Activated CD4-positive, alpha-beta memory T cell treated with anti-CD3 and anti-CD28 coated beads for 36 hours (primary cell): ENCODE measurements at places on chromosomes 7 and 10.

GRCh38 chr10:100670828-100671479 is 74.4 kb upstream of the PAX2 start:
- DNase-seq, result peak; percentile 75

- no peak for DNase-seq
Observed at GRCh38 chr10:13862546-13863233, 275.9 kb downstream of the PRPF18 start.

- no peak for DNase-seq
Observed at GRCh38 chr10:98423691-98424120, 8.7 kb upstream of the PYROXD2 start.

- no peak for DNase-seq
Observed at GRCh38 chr10:44890696-44891563, 20.2 kb upstream of the TMEM72 start.

DNA sequence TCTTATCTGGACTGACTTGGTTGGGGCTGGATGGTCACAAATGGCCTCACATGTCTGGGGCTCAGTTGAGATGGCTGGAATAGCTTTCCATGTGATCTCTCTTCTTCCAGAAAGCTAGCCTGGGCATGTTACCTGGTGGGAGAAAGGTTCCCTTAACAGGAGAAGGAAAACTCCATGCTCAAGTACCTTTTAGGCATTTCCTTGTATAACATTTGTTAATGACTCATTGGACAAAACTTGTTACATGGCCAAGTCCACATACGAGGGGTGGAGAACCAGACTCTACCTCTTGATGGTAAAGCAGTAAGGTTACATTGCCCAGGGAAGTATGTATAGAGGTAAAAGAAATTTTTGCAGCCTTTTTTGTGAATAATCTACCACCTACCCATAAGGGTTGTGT is 826.4 kb downstream of the LRMDA start:
- no peak for DNase-seq

DNA sequence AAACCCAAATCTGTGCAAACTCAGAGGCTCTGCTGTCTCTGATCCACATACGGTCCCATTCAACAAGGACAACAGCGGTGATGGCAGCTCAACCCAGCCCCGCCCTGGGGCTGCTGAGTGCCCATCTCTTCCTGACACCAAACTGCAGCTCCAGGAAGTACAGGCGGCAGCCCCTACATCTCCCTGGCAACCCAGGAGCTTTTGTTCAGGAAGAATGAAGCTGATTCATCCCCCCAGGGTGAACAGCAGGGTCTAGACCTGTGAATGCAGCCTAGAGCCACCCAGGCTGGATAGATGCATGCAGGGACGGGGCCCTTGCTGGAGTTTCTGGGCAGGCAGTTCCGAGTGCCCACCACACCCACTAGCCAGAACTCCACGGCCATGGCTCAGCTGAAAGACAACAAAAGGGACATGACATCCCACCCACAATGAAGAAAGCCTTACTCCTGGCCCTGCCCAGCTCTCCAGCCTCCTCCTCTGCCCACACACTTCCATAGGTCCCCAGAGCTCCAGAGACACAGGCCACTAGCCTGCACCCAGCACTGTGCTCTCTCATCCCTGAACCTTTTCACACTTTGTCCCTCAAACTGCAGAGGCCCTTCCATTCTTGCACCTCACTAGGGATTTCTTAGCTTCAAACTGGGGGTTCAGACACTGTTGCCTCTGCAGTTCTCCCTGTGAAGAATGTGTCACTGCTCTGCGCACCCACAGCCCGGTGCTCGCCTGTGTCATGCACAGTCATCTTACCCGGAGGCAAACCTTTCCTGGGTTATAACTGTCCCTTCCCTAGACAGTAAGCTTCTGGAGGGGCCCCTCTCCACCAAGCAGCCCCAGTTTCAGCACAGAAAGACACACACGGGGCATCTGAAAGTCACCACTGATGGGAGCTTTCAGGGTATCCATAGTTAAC is 99.1 kb downstream of the GRID1 start:
- DNase-seq, result no peak

GRCh38 chr7:34823650-34824258 is 165.7 kb downstream of the NPSR1 start:
- peak; percentile 68 for DNase-seq

DNA sequence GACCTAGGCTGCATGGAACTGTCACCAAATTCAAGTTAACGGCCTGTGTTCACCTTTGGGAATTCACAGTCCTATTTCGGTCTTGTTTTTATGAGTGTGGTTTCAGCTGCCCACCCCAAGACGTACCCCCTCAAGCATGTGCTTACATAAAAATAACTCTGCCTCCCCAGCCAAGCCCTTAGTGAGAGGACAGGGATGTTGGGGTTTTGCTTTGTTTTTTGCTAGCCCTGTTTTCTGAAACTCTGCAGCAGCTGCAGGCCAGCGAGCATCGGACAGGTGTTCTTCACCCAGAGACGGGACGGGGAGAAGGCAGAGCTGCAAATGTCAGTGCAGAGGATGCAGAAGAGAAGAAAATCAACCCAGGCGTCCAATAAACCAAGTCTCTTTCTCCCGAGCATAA is 13.5 kb downstream of the CHST15 start:
- no peak for DNase-seq

- DNase-seq, result no peak
Observed at GRCh38 chr7:140165422-140165821, 11.4 kb downstream of the KDM7A start.

DNA sequence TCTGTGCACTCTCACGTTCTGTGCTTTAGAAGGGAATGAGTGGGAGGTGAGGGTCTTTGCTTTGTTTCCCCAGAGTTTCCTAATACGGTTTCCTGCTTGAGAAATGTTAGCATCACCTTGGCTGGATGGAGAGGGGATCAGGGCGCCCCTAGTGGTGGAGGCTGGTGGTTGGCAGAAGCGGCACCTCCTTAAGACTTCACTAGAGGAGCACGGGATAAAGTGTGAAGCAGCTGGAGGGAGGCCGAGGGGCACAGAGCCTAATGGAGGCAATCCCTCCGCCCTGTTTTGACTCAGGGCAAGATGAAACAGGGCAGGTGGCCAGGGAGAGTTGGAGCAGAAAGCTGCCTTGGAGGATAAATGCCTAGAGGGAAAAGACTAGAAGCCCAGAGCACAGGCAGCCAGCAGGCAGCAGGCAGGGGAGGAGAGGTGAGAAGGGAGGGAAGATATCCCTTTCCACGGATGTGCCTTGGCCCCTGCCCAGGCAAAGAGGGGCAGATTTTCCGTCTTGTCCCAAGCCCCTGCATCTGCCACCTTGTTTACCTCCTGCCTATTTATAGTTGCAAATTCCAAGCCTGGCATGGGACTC is 56.0 kb upstream of the BTRC start:
- peak; percentile 84 for DNase-seq

DNA sequence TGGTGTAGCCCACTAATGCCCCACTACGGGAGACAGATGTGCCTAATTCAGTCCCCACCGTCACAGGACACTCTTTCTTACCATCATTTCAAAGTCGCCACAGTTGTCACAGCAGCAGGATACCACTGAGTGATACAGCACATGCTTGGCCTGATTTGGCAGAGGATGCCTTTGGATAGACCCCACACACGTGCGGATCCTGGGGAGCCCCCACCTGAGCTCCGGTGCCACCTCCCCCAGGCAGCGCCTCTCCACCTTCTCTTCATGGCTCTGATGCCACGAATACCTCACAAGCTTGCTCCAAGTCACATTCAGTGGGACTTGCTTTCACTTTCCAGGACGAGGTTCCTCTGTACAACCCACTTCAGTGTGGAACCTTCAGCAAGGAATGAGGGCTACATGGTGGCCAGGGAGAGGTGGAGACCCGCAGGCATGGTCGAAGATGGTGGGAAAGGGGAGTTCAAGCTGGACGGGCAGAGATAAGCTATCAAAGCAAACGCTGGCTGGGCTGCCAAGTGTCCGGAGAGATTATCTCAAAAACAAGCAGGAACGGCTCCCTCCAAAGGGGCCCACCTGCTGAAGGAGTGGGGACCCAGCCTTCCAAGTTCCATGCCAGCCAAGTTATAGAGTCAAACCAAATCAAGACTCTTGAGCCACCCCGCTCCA is 107.4 kb downstream of the ZRANB1 start:
- no peak for DNase-seq

DNA sequence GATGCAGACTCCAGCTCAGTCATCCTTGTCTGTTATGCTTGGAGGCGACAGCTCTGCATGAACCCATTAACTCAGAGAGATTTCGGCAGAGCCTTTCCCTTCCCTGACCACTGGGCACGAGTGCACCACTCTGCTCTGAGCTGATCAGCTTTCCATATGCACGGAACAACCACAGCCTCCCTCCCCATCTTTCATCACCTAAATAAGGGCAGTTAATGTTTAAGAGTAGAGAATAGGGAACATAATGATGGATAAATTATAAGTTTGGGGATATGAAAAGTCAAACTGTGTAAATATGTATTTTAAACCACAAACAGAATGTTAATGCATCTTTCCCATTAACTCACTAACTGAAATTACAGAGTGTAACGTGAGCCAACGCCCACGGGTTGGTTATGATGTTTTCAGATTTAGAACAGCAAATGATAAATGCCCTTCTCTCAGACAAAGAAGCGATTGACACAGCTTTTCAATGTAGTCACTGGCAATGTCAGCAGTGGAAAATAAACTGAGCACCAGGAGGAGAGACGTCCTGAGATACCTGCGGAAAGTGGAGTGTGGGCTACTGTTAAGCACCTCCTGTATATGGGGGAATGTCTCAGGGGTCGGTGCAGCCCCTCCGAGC is 658.2 kb downstream of the LRMDA start:
- no peak for DNase-seq

GRCh38 chr10:126528315-126528835 is 140.1 kb upstream of the ADAM12 start:
- no peak for DNase-seq

DNA sequence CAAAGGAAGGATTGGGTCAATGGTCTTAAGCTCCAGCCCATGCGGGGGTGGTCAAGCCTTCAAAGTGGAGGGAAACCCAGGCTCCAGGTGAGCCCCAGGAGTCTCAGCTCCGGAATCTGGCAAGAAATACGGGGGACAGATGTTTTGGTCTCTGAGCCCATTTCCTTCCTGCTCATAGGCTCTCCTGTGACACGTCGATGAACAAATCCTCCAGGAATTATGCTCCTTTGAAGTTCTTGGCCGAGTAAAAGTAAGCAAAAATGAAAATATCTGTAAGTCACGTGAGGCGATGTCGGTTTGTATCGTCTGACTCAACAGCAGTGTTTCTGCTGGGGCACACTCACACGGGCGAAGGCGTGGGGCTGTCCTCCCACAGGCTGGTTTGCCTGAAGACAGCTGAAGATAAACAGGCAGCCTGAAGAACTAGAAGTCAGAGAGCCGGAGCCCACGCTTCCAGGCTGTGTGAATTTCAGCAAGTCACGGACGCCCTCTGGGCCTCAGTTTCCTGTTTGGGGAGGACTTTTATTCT is 52.6 kb upstream of the SMNDC1 start:
- peak; percentile 90 for DNase-seq

GRCh38 chr10:61354401-61354975 is 98.7 kb downstream of the TMEM26 start:
- DNase-seq, result no peak

- DNase-seq, result no peak
Observed at GRCh38 chr7:22358820-22359697, 2.1 kb upstream of the RAPGEF5 start.

DNA sequence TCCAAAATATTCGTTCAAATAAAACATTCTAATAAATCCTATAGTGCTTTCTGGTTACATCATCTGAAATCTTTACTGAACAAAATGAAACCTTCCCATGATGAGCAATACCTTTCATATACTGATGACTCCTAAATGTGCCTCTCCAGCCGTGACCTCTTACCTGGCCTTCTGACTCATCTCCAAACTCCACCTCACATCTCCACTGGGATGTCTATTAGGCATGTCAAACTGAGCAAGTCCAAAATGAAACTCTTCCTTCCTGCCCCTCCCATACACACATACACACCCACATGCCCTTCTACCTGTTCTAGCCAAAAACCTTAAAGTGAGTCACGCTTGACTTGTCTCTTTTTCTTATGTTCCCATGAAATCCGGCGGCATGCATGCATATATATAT is 22.9 kb downstream of the GSAP start:
- DNase-seq, result peak; percentile 76

- DNase-seq, result no peak
Observed at GRCh38 chr10:63525021-63525420, 3.8 kb downstream of the REEP3 start.

- DNase-seq, result no peak
Observed at GRCh38 chr7:4824120-4824775, 37.6 kb downstream of the PAPOLB start.

DNA sequence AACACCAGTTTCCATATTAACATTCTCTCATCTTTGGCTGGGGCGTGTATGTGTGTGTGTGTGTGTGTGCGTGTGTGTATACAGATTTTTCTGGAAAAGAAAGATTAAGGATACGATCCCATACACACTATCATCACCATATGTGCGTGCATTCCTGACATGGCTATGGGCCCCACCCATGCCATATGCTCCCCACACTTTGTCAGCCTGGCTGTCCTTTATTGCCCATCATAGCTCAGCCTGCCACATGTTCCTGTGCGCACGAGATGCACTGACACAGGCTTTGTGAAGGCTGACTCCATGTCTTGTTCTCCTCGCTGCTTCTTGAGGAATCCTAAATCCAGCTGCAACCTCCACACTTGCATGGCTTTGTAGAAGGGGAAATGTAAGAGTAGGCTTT is 984.1 kb downstream of the LRMDA start:
- no peak for DNase-seq

DNA sequence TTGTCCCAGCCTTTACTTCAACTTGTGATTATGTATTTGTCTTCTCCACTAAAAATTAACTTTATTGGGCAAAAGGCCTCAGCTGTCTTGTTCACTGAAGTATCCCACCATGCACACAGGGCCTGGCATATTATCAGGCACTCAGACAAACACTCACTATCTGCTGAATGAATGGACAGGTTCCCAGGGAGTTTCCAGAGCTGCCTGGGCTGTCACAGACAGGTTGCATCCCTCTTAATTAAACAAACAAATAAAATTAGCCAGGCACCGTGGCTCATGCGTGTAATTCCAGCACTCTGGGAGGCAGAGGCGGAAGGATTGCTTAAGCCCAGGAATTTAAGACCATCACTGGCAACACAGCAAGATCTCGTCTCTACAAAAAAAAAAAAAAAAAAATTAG is 1.5 kb upstream of the TSPAN14 start:
- DNase-seq, result no peak

GRCh38 chr10:128967980-128968756 is 498.9 kb upstream of the MGMT start:
- DNase-seq, result no peak

DNA sequence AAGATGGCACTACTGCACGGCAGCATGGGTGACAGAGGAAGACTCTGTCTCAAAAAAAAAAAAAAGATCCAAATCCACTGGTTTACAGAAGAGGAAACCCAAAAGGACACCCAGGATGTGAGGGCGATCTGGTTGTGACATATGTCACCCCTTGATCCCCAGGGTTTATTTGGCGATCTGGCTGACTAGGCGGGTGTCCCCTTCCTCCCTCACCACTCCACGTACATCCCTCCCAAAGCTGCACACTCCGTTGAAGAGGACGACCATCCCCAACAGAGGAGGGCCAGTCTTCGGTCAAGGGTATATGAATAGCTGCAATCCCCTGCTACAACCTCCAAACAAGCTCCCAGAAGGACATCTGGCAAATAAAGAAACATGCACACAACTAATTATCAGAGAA is 111.6 kb downstream of the HTR5A start:
- DNase-seq, result no peak
